ENCODE measurements at places on chromosomes 2 and 18.

DNA sequence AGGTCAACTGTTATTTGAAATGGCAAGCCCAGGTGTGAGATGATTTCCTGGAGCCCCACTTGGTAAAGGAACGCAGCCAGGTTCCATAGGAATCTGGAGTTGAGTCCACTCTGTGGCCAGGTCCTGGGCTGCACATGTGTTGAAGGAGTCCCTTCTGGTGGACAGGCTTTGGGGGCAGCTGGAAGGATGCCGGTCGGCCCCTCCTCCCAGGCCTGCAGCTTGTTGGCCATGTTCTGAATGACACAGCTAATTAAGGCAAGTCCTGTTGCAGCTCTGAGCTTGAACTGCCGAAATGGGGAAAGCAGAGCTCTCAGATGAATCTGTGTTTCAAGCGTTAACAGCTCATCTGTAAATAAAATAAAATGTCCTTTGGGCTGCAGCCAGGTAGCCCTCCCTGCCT, 23.8 kb downstream of the EN1 start:
- DNase-seq: no peak

- DNase-seq: no peak
These were observed 8.8 kb downstream of the LBH start for GRCh38 chr2:30239986-30240752.

- no peak for DNase-seq
These were observed 25.9 kb upstream of the RFX8 start for GRCh38 chr2:101500860-101501259.

GRCh38 chr2:73939419-73939818, 12.7 kb downstream of the DGUOK start:
- no peak for DNase-seq

DNA sequence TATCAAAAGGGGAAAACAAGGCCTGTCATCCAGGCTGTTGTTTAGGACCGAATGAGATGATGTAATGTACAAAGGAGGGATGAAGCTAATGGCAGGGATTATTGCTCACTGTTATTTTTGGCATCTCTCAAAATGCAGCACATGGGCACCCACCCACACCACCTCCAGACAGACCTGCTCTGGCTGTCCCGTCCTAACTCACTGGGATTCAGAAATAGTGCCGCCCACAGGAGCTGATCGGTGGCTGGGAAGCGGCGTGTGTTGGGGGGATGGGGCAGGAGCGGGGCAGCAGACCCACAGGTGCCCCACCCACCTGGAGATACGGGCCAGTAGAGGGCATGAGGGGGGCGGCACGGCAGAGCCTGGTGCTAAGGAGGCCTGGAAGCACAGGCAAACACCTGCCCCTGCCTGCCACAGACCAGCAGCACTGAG, 52.2 kb downstream of the CRACDL start:
- DNase-seq: no peak

DNA sequence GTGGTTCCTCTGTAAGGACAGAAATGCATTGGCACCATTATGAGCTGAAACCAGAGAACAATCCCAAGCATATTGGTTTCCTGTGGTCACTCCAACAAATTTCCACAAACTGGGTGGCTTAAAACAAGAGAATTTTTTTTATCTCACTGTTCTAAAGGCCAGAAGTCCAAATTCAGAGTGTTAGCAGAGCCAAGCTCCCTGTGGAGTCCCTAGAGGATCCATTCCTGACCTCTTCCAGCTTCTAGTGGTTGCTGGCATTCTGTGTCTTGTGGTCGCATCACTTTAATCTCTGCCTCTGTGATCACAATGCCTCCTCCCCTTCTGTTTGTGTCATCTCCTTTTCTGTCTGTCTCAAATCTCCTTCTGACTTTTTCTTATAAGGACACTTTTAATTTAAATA, 380.3 kb downstream of the NYAP2 start:
- no peak for DNase-seq

GRCh38 chr18:49677081-49677480, 115.2 kb downstream of the LIPG start:
- DNase-seq: no peak

- no peak for DNase-seq
These were observed 43.1 kb downstream of the MOGAT1 start for GRCh38 chr2:222714361-222715241.

- no peak for DNase-seq
These were observed 178.1 kb downstream of the MGAT5 start for GRCh38 chr2:134431838-134432434.

GRCh38 chr2:45009928-45010701, 863 bp upstream of the SIX2 start:
- no peak for DNase-seq

DNA sequence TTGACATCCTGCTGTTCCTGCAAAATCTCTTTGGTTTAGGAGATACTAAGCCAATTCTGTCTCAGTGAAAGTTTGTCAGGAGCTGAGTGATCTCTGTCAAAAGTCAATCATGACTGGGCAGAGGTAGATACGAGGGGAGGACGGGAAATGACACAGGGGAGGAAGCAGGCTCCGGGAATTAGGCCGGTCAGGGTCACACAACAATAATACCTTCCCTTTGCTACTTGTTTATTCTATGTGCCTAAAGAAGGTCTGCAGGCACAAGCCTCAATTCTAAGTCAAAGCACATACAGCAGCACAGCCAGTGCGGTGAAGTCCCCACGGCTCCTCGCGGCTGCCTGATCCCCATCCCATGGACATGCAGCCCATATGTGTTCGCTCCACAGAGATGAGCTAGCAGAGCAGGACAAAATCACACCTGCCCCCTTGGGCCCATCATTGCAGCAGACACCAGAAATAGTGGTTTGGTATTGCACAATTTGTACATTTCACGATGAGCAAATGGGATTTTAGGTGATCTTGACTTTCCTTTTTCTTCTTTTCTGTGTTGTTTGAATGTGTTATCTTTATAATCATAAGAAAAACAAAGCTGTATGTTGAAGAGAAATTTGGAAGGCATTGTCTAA, 141.4 kb downstream of the VAPA start:
- no peak for DNase-seq

DNA sequence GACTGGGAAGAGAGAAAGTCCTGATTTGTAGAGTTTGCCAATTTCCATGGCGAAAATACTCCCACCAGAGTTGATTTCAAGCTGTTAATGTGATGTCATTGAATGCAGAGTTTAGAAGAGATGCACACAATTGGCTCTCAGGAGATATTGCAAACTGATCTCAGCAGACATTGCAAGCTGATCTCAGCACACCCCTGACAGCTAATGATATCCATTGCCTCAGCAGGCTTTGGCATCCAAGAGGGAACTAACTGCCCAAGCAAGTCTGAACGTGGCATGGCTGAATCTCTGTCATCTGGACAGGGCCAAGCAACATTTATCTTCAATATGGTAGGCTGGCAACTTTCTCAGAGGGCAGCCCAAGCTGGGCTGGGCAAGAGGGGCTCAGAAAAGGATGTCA, 78.4 kb upstream of the CYP1B1 start:
- DNase-seq: no peak

DNA sequence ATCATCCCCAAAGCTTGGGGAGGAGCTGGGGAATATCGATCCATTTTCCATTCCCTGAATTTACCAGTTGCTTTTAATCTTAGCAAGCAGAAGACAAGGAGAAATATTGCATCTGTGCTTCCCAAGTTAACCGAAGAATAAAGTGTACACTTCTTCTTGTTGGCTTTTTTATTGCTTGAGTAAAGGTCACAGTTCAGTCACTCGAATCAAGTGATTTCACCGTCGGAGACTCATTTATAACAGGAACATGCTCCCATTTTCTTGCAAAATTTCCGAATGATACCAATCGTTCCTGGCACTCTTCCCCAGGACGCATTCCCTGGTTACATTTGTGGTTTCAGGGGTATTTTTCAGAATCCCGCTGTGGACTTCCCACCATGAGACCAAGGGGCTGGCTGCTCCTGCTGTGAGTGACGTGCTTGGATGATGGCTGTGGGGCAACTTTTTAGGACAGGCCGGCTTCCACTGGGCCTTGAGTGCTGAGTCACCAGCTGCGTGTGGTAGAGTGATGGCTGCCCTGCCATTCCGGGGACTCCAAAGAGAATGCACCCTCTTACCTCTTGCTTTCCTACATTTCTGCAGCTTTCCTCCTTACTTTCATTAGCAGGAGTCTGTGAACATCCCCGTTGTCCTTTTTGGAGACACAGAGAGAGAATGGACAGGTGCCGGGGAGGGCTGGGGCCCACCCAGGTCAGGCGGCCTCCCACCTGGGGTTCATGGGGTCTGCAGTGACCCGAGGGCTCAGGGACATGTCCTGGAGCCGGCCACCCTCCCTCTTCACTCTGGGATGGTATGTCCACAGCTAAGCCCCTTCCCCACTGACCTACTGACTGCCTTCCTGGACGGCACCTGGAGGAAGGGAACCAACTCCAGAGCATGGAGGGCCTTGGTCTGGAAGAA, 60.7 kb upstream of the HDAC4 start:
- DNase-seq: no peak

GRCh38 chr2:16186661-16187481, 246.5 kb downstream of the MYCN start:
- no peak for DNase-seq

DNA sequence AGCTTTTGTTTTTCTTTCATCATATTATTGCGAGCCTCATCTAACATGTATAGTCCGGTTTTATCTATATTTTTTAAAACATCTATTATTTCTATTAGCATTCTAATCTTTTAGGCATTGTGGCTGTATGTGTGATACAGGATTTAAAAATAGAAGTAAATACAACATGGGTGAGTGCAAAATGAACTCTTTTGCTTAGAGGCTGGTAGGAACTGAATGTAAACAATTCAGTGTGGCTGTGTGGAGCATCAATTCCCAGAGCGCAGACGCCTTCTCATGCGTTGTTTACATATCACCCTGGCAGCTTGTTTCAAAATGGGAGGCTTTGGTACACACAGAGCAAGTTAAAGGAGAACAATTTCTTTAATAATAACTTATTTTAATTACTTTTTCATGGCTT, 836 bp downstream of the DTNA start:
- no peak for DNase-seq

GRCh38 chr18:55343396-55344073, 244.5 kb downstream of the TCF4 start:
- DNase-seq: no peak

DNA sequence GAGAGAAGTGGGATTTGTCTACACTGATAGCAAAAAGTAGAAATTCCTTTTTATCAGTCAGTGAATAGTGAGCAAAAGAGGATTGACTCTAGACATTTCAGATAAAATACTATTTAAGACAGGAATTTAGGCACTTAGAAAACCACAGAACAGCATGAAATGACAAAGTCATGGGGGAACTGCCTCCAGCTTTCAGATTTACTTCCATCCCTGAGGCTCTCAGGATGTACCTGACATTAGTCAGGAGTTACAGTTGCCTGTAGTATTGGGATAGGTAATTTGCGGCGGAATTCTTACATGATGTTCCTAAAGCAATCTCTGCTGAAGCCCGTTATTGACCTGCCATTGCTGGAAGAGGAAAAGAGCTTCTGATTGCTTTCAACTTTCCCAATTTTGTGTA, 337.1 kb upstream of the MAP2 start:
- no peak for DNase-seq

- no peak for DNase-seq
These were observed 43.2 kb downstream of the LAMA3 start for GRCh38 chr18:23732439-23732838.

DNA sequence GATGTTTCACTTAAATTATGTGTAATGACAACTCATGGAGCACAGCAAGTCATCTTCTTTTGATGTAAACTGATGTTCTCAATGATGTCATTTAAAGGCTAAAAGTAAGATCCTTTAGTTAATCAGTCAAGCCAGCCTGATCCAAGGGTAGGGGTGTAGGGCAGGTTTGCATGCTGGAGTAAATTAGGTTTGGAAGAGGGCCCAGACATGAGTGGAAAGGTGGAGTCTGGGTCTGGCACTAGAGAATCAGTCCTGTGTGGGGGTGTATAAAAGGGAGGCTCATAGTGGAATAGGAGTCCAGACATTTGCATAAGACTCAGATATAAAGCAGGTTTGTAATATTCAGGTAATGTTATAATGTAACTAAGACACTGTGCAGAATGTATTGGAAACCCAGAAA, 88.8 kb upstream of the NYAP2 start:
- DNase-seq: no peak

DNA sequence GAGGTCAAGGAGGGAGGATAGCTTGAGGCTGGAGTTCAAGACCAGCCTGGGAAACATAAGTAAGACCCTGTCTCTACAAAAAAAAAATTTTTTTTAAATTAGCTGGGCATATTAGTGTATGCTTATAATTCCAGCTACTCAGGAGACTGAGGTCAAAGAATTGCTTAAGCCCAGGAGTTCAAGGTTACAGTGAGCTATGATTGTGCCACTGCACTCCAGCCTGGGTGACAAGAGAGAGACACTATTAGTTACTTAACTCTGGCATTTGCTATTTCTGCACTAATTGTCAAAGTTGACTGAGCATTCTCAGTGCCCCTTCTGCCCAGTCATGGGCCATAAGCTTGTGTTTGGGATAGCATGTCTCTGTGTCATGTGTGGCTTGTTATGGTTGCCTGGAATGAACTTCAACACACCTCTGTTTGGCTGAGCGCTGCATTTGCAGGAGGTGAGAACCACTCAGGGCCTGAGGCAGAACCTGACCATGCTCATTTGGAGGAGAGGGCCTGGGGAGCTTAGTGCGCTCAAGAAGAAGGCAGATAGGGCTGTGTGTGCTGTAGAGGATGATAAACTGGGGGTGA, 77.7 kb downstream of the SH3RF3 start:
- no peak for DNase-seq

DNA sequence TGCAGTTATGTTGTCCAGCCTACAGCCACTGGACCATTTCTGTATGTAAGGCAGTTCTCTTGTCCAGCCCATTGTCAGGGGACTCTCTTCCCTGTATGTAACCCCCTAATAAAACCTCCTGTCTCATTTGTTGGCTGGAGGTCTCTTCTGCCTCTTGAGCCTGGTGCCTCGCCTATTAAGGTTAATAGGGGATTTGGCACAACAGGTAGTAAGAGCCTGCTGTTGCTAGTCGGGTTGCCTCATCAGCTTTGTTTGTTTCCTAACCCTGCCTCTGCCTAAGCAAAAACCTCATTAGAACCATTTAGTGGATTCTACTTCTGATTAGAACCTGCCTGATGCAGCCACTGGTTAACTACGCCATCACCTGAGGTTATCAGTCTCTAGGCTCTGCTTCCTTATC, 62.2 kb upstream of the STPG4 start:
- DNase-seq: no peak

GRCh38 chr2:240335061-240335460, 100.4 kb upstream of the GPC1 start:
- no peak for DNase-seq

GRCh38 chr2:99471654-99472599, 17.9 kb downstream of the REV1 start:
- no peak for DNase-seq

DNA sequence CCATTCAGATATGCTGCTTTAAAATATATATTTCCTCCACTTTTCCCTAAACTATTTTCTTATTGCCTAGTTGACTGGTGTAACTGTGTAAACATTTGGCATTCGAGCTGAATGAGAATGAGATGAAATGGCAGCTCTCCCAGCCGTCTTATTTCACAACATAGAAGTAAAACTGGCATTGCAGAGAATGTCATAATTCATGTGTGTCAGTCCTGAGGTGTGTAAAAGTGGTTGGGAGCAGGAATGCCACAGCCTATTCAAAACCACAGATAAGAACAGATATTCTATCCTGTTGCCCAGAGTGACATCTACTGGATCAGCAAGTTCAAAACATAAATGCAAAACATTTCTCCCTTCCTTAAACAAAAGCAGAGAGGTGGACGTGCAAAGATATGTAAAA, 565.5 kb upstream of the CHAC2 start:
- DNase-seq: no peak
